Fibroblast of skin of right biceps (primary cell): ENCODE measurements at places on chromosomes 6 and 20.
A peak's percentile ranks its signal among the peaks of the same experiment; 100 is the strongest.

GRCh38 chr20:43040427-43040826 lies 149.3 kb downstream of the PTPRT start:
- no peak for DNase-seq

GRCh38 chr6:170139531-170139930 lies 151.3 kb downstream of the DLL1 start:
- DNase-seq, result no peak

DNA sequence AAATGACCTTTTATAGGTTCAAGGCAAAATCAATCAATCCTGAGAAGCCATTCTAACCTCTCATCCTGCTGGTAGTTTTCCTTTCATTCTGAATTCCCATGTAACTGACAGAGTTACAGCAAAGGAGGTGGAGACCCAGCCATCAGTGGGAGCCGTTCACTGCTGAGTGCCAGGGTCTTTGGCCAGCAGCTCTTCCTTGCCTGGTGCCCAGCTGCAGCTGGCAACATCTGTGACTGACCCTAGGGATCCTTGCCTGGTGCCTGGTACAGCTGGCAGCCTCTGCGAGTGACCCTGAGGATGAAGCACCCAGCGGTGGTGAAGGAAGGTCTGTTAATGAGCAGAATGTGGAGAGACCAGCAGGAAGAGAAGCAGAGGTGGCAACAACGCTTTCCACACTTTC lies 314.6 kb downstream of the THBS2 start:
- no peak for DNase-seq

DNA sequence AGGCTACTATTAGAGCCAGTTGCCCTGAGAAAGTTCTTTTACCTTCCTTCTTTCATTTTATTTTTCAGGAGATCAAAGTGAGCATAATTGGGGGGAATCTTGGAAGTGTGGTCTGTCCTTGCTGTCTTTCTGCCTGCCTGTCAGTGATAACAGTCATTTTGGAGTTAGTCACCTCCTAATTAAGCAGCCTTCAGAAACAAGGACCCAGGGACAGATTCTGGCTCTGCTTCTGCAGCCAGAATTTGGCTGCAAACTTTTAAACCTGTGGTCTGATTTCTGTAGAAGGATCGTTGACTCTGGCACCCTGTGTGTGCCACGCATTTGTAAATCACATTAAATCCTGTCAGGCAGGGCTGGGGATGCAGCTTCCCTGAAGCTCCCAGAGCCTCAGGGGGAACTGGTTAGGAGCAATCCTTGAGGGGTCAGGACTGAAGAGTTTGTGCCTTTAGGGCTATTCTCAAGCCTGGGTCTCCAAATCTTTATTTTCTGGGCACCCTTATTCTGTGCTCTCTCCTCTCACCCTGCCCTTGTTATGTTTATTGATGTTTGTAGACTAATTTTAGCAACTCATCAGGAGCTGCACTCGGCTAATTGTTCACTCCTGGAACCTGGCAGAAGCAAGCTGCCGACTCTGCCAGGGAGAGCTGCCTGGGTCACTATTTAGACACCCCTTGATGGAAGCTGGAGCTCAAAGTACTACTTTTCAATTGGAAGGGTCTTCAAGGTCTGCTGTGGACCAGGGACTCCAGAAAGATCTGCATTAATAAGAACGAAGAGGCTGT lies 6.8 kb downstream of the NOX3 start:
- DNase-seq, result peak; percentile 12

DNA sequence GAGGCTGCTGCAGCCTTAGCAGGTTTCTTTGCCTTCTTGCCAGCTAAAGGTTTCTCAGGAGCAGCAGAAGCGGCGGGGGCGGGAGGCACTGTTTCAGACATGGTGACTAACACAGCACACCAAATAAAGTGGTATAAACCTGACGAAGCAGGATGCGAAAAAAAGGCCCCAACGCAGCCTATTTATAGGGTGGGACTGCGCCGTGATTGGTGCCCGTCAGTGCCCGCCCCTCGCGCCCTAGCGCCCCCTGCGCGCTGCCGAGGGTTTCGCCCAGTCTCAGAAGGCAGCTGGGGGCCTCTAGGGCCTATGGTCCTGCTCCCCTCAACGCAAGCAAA lies 55.0 kb downstream of the TRIM38 start:
- DNase-seq, result peak; percentile 96
